Epithelial cell of prostate (primary cell): ENCODE measurements at places on chromosomes 2 and 18.
A peak's percentile ranks its signal among the peaks of the same experiment; 100 is the strongest.

GRCh38 chr18:69874058-69874457 lies 73.6 kb downstream of the CD226 start:
- DNase-seq, result no peak

DNA sequence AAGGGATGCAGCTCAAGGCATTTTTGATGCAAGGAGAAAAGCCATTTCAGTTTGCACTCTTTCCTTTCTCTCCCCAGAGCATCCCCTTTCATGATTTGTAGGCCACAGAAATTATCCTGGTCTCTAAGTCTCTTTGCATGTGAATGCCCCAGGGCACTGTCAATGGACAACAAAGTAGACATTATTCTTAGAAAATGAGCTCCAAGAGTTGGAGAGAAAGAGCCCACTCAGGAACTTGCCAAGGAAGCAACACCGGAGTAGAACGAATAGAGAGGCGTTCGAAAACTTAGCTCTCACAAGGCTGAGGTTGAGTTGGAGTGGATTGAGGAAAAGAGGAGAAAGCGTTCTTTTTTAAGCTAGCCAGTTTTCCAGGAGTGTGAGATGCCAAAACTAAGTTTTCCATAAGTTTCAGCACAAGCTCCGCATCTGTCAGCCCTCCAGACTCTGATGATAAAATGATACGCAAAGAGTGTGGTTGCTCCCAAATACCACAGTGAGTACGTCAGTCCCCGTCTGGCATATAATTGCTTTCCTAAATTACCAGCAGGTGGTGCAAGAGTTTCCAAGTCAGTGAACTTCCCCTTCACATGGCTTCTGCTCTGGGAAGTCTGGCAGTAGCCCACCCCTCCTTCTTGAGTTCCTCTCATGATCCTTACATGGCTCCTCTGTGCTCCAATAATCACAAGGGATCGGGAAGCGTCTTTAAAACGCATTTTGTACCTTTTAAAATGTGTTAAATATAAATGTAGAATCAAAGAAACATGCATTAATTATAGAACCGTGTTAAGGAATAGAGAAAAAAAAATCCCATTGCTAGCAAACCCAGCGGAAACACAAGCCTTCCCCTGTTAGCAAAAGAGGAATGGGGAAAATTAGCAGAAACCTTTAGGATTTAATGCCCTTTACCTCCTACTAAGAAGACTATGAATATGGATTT lies 1060.6 kb upstream of the FANCL start:
- peak; percentile 26 for DNase-seq

GRCh38 chr2:217851191-217852020 lies 151.4 kb downstream of the TNS1 start:
- no peak for DNase-seq

DNA sequence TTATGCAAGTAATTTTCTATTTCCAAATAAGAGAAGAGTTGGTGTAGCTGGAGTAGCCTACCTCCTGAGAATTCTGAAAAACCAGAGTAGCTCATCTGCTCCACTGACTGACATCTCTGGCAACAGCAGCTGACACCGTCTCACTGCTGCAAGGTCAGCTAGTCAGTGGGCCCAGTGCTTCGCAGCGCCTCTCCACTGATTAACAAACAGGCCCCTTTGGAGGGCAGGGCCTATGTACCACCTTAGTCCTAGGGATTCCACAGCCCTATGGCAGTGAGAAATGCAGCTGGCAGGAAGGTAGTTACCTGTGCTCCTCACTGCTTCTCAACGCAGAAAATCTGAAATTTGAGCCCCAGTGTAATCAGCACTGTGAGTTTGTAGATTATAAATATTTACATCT lies 97.5 kb downstream of the DLGAP1 start:
- DNase-seq, result no peak

GRCh38 chr2:172177996-172178395 lies 75.3 kb upstream of the DLX2 start:
- peak; percentile 50 for DNase-seq

- no peak for DNase-seq
Measured at GRCh38 chr2:120235681-120236080, 12.5 kb upstream of the TMEM185B start.

GRCh38 chr2:71615767-71616730 lies 162.7 kb downstream of the DYSF start:
- no peak for DNase-seq

- no peak for DNase-seq
Measured at GRCh38 chr2:167480232-167480985, 592.1 kb downstream of the XIRP2 start.

GRCh38 chr2:113233593-113234550 lies 44.8 kb downstream of the PAX8 start:
- no peak for DNase-seq

- no peak for DNase-seq
Measured at GRCh38 chr2:236843161-236843968, 242.3 kb upstream of the COPS8 start.

GRCh38 chr2:45962177-45962921 lies 310.9 kb downstream of the PRKCE start:
- no peak for DNase-seq

DNA sequence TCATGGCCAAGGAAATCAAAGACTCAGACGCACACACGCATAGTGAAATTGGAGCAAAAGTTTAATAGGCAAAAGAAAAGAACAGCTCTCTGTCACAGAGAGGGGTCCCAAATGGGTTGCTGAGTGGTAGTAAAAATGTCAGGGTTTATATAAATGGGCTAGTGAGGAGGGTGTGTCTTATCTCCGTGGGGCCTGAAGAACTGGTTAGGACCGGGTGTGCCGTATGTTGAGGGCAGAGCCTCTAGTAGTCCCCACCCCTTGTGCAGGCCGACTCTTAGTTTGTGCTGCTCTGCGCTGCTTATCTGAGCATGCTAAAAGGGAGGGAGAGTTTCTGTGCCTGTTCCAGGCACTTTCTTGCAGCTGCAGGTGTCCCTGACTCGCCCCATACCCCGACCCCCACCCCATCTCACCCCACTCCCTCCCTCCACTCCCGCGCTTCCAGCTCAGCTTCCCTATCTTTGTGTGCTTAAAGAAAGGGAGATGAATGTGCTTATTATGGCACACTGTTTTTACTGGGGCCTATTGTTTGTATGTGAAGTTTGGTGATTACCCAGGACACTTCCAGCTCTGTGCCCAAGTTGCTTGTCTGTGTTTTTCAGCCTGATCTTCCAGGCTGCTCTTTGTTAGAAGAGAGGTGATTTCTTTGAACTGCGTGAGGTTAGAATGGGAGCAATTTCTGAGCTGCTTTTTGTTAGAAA lies 167.4 kb downstream of the SPAG16 start:
- no peak for DNase-seq

DNA sequence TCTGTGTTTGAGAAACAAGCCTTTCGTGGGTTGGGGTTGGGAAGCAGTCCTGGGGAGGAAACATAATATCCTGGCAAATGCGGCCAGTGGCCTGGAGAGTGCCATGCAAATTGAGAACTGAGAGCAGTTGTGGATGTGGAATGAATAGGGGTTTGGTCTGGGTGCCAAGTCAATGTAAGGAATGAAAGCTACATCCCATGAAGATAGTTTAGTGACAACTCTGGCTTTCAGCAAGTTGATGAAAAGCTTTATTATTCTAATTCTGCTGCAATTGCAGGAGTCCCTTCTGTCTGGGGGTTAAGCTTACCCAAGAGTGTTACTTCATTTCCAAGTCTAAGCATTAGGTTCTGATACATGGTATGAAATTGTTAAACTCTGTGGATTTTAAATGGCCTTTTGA lies 771.6 kb downstream of the DPP10 start:
- DNase-seq, result no peak

GRCh38 chr2:190216829-190217228 lies 102.8 kb downstream of the HIBCH start:
- DNase-seq, result no peak

DNA sequence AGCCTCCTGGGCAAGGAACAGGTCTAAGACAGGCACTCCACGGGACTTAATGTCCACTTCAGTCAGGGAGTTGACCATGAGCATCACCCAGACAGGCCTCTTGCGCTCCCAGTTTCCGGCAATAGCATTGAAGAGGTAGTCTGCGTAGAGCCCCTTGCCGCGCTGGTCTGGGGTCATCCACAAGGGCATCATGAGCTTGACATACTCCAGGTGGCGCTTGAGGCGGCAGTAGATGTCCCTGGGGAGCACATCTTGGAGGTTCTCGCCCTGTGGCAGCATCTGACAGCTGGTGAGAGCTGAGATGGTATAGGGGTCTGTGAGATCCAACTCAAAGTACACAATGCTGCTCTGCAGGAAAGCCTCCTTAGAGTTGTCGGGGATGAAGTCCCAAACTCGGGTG lies 10.6 kb downstream of the TRABD2A start:
- no peak for DNase-seq

- no peak for DNase-seq
Measured at GRCh38 chr2:5736050-5736449, 43.9 kb downstream of the SOX11 start.

- DNase-seq, result no peak
Measured at GRCh38 chr18:6639305-6639704, 90.2 kb upstream of the ARHGAP28 start.

GRCh38 chr2:239476029-239476756 lies 75.4 kb upstream of the HDAC4 start:
- DNase-seq, result no peak

DNA sequence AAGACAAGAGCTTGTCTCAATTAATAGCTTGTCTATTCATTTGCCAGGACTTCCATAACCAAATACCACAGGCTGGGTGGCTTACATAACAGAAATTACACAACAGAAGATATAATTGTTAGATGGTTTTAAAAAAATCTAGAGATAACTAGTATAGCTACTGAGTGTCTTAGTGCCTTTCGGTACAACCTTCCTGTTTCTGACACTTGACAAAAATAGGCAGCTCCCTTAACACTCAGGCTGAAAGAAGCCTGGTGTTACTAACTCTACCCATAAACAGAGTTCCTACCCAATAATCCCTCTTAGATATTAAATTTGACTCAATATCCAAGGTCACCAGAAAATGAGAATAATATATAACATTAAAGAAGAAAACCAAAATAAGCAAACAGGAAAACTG lies 129.7 kb downstream of the BARD1 start:
- DNase-seq, result no peak

GRCh38 chr2:171566057-171566456 lies 43.8 kb downstream of the CYBRD1 start:
- DNase-seq, result no peak

GRCh38 chr2:218813771-218814460 lies 17.7 kb downstream of the PRKAG3 start:
- DNase-seq, result no peak

GRCh38 chr2:19687017-19687659 lies 214.6 kb downstream of the TTC32 start:
- no peak for DNase-seq

DNA sequence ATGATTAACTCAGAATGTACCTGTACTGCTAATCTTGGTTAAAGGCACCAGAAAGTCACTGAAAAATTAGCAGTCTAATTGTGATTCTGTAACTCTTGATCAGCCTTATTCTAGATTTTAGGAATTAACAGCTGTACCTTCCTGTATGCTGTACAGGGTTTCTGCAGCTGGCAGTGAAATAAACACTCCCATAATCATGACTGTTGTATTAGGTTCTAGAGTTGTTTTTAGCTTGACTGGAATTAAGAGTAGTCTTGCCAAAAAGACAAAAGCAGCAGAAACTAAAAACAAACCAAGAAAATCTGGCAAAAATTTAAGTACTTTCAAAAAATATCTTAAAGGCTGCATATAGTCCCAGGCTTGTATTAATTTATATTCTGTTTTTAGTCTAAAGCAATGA lies 103.5 kb downstream of the SOS1 start:
- no peak for DNase-seq

- DNase-seq, result peak; percentile 22
Measured at GRCh38 chr18:68121826-68122225, 593.1 kb downstream of the TMX3 start.

GRCh38 chr2:101545950-101546349 lies 71.0 kb upstream of the RFX8 start:
- no peak for DNase-seq

- DNase-seq, result peak; percentile 26
Measured at GRCh38 chr2:136238286-136239078, 120.5 kb upstream of the CXCR4 start.

- DNase-seq, result no peak
Measured at GRCh38 chr2:39232141-39232540, 11.6 kb downstream of the CDKL4 start.

GRCh38 chr2:69693059-69693774 lies 48.7 kb upstream of the ANXA4 start:
- no peak for DNase-seq

DNA sequence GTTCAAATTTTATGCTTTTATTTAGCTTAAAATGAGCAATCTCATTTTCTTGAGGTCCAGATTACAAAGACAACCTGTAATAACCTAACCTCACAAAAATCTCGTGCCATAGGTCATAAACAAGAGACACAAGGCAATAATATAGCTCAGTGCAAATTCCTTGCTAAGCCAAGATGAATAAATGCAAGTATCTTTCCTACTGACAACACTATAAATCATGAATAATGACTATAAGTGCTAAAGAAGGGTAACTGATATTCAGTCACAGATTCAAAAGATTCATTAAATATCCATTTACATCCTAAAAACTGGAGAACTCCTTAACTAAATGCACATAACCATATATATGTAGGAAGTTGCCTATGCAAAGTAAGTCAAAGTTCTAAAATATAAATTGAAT lies 1641.6 kb downstream of the LRP1B start:
- no peak for DNase-seq

- DNase-seq, result peak; percentile 16
Measured at GRCh38 chr2:195600778-195601177, 56.2 kb upstream of the SLC39A10 start.

DNA sequence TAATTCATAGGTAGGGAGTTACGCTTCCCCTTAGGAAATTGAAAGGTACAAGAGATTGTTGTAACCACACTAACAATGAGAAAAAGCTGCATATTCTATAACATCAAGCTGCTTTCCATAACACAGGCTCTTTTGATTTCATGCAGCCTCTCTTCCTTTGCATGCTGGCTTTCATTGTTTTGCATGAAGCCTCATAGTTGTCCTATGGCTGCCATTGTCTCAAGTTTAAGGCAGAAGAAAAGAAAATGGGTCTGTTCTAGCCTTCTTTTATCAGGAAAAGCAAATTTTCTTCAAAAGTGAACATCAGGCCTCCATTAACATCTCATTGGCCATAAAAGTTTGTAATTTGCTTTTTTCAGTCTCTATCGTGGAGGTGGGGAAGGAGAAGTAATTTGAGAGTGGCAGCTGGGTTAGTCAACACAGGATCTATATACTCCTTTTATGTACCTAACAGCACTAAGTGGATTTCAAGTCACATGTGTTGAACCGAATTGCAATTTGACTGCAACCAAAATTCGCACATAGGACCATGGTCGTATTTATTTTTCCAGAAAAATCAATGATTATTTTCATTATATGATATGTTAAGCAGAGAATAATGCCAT lies 248.5 kb upstream of the RND3 start:
- DNase-seq, result no peak

GRCh38 chr2:135844301-135844895 lies 7.4 kb upstream of the LCT start:
- DNase-seq, result no peak
